Transverse colon (tissue), 4 donors: ENCODE measurements at places on chromosomes 12 and 14. TPM values are rescaled to one million over a fixed set of nuclear protein-coding genes. Genes with fewer than 3 reads are reported as not detected.

DNA sequence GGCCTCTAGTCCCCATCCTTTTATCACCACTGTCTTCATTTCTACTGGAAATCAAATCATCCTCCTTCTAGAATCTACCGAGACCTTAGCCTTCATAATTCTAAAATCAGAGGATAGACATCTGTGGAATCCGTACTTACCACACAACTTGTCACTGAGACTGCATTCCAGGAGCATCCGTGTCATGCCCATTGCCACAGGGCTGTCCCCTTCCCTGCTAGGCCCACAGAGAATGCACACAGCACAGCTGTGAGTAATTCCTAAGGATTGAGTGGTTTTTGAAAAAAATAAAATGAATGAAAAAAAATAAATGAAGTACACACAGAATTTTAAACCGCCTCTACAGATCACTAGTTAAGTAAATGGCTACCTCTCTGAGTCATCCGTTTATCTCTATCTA lies 21.0 kb upstream of the MAGOHB start:
- no peaks in the 10 kb centered on the region for H3K27me3 ChIP-seq
- no peak for DNase-seq
- H3K36me3 ChIP-seq, result no peaks in the 10 kb centered on the region
- no peak overlapping the region for H3K27ac ChIP-seq
- H3K4me1 ChIP-seq, result peaks cover 5% of the 10 kb centered on the region

- H3K4me1 ChIP-seq, result peaks cover 18% of the 10 kb centered on the region
- no peaks in the 10 kb centered on the region for H3K36me3 ChIP-seq
- H3K4me3 ChIP-seq, result no peak overlapping the region
- no peak overlapping the region for H3K27ac ChIP-seq
These were observed 150.9 kb downstream of the MED13L start for GRCh38 chr12:116126610-116127009.

DNA sequence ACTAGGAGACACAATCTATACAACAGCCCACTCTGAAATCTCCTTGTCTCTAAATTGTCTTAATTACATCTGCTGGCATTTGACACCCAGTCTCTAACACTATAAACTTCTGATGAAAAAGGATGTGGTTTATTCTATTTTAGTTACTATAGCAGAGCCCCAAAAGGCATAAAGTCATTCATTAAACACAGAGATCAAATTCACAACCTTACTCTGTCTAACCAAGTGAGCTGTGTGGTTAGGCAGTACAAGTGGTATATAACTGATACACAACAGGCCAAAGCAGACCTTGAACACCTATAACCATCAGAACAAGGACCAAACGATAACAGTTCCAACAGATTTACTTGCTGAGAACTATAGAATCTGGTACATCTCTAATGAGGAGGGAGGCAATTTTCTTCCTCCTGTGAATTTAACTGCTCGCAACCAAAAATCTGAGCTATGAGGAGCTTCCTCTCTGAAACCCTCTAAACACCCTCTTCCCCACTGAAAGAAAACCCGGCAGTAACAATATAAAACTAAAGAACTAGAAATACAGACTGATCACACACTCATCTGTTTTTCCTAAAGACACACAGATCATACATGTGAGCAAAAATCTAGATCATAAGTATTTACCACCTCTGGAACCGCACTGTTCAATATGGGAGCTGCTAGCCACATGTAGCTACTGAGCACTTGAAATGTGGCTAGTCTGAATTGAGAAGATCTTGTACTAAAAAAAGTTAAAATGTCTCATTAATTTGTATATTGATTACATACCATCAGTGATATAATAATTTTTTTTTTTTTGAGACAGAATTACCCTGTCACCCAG lies 17.7 kb downstream of the SPPL3 start:
- H3K4me3 ChIP-seq, result no peak overlapping the region
- no peaks in the 10 kb centered on the region for H3K36me3 ChIP-seq
- no peaks in the 10 kb centered on the region for H3K27me3 ChIP-seq
- no peak overlapping the region for H3K27ac ChIP-seq
- no peak for DNase-seq

DNA sequence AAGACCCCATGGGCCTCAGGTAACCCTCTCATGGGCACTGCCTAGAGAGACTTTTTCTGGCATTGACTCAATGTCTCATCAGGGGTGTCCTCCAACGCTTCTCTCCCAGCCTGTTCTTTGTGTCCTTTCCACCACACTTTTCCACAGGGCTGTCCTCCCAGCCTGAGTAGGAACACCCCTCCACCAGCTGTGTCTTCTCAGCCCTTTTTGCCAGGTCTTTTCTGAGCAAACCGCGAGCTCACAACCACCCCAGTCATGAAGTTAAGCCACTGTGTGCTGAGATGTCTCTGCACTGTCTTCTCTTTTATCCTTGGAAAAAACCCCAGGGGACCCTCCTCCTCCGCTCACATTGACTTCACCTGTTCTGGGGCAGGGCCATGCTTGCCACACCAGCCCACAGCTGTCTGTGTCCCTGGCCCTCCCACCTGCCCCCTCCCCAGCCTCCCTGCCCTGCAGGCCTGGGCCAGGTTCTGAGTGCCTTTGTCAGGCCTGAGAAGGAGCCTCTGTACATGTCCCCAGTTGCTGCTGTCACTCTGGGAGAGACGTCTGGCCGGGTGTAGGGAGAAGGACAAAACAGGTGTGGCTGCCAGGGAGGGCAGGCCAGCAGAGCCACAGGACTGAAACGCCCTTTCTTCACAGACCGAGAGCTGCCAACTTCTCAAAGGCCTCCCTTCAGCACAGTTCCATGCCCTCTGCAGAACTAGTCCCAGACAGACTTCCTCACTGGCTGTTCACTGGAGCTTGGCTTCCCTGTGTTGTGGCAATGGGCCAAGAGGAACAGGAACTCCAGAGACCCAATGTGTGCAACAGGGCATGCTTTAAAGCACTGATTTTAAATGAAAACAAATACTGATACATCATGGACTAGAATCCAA lies 50.5 kb upstream of the PNMA1 start:
- no peak overlapping the region for H3K4me3 ChIP-seq
- no peaks in the 10 kb centered on the region for H3K36me3 ChIP-seq
- no peaks in the 10 kb centered on the region for H3K27me3 ChIP-seq
- peak; percentile 79 for DNase-seq
- peaks cover 92% of the 10 kb centered on the region for H3K4me1 ChIP-seq

- DNase-seq, result no peak
These were observed 86.9 kb upstream of the MON2 start for GRCh38 chr12:62379723-62380045.

DNA sequence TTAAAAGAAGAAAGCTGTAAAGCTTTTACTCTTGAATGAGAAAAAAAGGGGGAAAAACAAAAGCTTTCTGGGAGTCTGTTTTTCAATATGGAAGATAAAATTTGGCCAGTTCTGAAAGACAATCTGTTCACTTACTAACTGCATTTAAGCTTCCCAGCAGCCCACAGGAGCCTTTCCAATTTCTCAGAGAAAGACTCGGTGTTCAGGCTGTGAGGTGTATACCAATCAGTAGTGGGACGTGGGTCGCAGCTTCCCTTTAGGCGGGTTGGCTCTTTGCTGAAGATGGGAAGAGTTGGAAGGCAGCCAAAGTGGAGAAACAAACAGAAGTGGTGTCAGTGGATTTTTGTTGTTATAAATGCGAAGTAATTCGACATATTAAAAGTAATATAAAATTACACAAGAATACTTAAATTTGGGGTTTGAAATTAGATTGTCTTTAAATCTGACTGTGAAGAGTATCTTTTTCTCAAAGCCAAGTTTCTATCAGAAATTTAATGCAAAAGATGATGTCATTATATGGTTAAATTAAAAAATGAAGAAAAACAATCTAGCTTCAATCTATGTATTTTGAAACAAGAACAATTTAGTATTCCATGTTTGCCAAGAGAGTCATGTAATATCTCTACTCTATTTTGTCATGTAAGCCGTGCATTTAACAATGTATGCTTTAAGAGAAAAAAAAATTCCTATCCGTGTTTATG lies 590.2 kb upstream of the ATXN7L3B start:
- no peak overlapping the region for H3K27ac ChIP-seq
- H3K4me1 ChIP-seq, result no peaks in the 10 kb centered on the region
- DNase-seq, result no peak
- no peak overlapping the region for H3K4me3 ChIP-seq

- no peak for DNase-seq
- no peaks in the 10 kb centered on the region for H3K27me3 ChIP-seq
- no peak overlapping the region for H3K27ac ChIP-seq
- H3K4me1 ChIP-seq, result no peaks in the 10 kb centered on the region
These were observed 139.8 kb upstream of the PWP1 start for GRCh38 chr12:107545737-107546353.

GRCh38 chr14:20624495-20625070 lies 16.9 kb downstream of the OR6S1 start:
- peak overlapping the region; percentile 2 for H3K4me3 ChIP-seq
- H3K27ac ChIP-seq, result peak overlapping the region; percentile 50
- peaks cover 22% of the 10 kb centered on the region for H3K27me3 ChIP-seq
- peak; percentile 82 for DNase-seq
- no peaks in the 10 kb centered on the region for H3K36me3 ChIP-seq

KLRD1 gene
- total RNA-seq, result 2.6 TPM

MRPL51 gene
- total RNA-seq, result 44.2 TPM

KRT75 gene
- total RNA-seq, result not detected
